Kidney (tissue), 22 donors: ENCODE measurements at places on chromosomes 6 and 20.

GRCh38 chr6:104473021-104473429, 386.7 kb downstream of the HACE1 start:
- H3K4me3 ChIP-seq: no peak overlapping the region
- no peaks in the 10 kb centered on the region for H3K4me1 ChIP-seq
- H3K27me3 ChIP-seq: no peaks in the 10 kb centered on the region
- no peak for DNase-seq

DNA sequence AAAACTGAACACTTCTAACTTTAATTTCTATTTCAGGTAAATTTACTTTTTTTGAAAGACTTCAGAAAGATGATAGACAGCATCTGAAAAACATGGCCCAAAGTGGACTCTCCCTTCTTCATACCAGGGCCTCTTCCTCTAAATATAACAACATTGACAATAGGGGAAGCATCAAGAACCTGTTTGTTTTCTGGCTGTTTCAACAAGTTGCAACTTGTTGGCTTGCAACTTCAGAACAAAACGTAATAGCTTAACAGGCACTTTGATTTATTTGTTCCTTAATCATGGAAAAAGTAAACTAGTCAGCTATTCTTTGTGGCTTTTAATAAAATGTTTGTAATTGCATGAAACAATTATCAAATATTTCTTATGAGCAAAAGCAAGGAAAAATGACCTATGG, 34.3 kb downstream of the RGS17 start:
- no peak overlapping the region for H3K4me3 ChIP-seq
- H3K4me1 ChIP-seq: no peaks in the 10 kb centered on the region
- no peak overlapping the region for H3K27ac ChIP-seq
- no peaks in the 10 kb centered on the region for H3K36me3 ChIP-seq

GRCh38 chr20:62291251-62292066, 11.3 kb upstream of the ADRM1 start:
- no peak overlapping the region for H3K27ac ChIP-seq
- H3K27me3 ChIP-seq: no peaks in the 10 kb centered on the region
- DNase-seq: no peak
- peaks cover 29% of the 10 kb centered on the region for H3K36me3 ChIP-seq
- no peak overlapping the region for H3K4me3 ChIP-seq

GRCh38 chr6:50962213-50962759, 143.6 kb downstream of the TFAP2B start:
- DNase-seq: no peak
- H3K27me3 ChIP-seq: no peaks in the 10 kb centered on the region
- H3K4me3 ChIP-seq: no peak overlapping the region
- no peaks in the 10 kb centered on the region for H3K4me1 ChIP-seq

GRCh38 chr20:10263385-10264165, 44.9 kb downstream of the SNAP25 start:
- no peaks in the 10 kb centered on the region for H3K27me3 ChIP-seq
- no peak overlapping the region for H3K4me3 ChIP-seq
- no peak for DNase-seq
- no peaks in the 10 kb centered on the region for H3K36me3 ChIP-seq
- H3K27ac ChIP-seq: no peak overlapping the region
- H3K4me1 ChIP-seq: no peaks in the 10 kb centered on the region

- no peak overlapping the region for H3K4me3 ChIP-seq
- H3K4me1 ChIP-seq: no peaks in the 10 kb centered on the region
- H3K36me3 ChIP-seq: no peaks in the 10 kb centered on the region
- peaks cover 2% of the 10 kb centered on the region for H3K27me3 ChIP-seq
- H3K27ac ChIP-seq: no peak overlapping the region
These were observed 2.7 kb upstream of the TUBB2A start for GRCh38 chr6:3159805-3160781.

DNA sequence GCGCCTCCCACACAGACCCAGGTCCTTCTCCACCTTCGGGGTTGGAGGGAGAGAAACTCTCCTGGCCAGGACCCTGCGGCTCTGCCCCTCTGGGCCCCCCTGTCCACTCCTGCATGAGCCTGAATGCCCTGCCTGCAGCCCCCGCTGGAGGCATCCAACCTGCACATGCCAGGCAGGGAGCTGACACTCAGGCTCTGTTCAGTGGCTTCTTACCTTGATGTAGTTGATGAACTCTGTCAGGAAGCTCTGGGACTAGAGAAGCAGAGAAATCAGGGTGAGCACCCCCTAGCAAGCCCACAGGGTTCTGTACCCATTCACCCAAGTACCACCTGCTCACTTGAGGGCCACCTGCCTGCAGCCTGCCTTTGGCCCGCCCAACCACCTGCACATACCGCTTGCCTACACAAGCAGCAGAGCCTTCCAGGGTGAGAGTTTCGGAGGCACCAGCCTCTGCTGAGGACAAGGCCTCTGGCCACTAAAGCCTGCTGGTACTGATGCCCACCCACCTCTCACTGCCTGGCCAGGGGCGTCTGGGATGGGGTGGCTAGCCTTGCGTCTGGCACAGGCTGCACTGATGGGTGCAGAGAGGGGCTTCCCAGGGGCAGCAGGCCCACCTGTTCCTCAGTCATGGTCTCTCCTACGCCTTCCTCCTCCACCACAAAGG, 9.7 kb downstream of the DDRGK1 start:
- H3K27ac ChIP-seq: no peak overlapping the region
- H3K4me1 ChIP-seq: no peaks in the 10 kb centered on the region
- H3K27me3 ChIP-seq: no peaks in the 10 kb centered on the region
- H3K4me3 ChIP-seq: no peak overlapping the region
- no peak for DNase-seq

DNA sequence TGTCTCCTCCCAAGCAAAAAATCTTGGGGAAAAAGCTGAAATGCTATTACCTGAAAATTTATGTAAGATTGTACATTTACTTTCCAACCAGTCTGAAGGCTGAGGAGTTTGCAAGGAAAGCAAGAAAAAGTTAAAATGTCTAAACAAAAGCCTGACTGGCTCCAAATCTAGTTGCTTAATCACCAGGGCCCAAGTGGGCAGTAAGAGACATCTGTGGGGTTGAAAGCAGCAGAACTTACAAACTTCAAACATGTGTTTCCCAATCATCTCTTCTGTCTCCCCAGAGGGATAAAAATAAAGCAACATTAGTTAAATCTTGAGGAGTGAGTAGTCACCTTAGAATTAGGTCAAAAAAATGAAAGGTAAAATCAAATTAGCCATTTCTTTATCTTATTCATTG, 98.6 kb downstream of the OGFRL1 start:
- H3K36me3 ChIP-seq: peaks cover 9% of the 10 kb centered on the region
- H3K4me3 ChIP-seq: no peak overlapping the region
- H3K27me3 ChIP-seq: no peaks in the 10 kb centered on the region
- H3K4me1 ChIP-seq: no peaks in the 10 kb centered on the region
- H3K27ac ChIP-seq: peak overlapping the region; percentile 51
- no peak for DNase-seq

DNA sequence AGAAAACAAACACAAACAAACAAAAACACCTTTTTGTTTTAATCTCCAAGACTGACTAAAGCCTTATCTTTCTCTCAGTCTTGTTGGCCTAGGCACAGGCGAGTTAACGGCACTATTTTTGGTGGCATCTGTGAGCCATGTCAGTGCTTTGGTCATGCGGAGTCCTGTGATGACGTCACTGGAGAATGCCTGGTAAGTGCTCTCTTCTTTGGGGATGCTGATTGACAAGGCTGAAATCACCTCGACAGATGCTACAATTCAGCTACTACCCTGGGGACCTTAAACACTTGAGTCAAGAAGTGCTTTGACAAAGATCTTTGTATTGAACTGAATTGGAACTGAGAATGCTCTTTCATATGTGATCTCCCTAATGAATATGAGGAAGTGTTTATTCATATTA, 384.1 kb downstream of the LAMA2 start:
- no peak for DNase-seq
- H3K36me3 ChIP-seq: no peaks in the 10 kb centered on the region
- no peaks in the 10 kb centered on the region for H3K27me3 ChIP-seq
- no peaks in the 10 kb centered on the region for H3K4me1 ChIP-seq
- H3K4me3 ChIP-seq: no peak overlapping the region
- no peak overlapping the region for H3K27ac ChIP-seq

DNA sequence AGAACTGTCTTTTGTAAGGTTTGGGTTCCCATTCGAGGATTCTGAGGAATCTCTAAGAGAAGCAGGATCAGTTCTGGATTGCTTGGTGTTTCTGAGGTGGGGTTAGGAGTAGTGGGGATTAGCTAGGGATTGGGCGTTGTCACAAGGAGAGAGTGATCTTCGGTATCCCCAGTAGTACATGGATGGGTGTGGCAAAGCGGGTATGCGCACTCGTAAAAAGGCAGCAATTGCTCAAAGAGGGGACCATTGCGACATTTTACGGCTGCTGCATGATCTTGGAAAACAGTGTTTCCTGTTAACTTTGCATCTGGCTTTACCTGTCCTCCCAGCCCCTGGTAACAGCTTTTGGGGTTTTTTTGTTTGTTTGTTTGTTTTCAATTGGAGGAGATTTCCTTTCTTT, 9.7 kb upstream of the ZSCAN9 start:
- H3K4me3 ChIP-seq: no peak overlapping the region
- H3K27me3 ChIP-seq: peaks cover 44% of the 10 kb centered on the region
- DNase-seq: no peak
- no peaks in the 10 kb centered on the region for H3K36me3 ChIP-seq
- no peak overlapping the region for H3K27ac ChIP-seq

GRCh38 chr6:158499601-158500000, 60.3 kb upstream of the TMEM181 start:
- peaks cover 19% of the 10 kb centered on the region for H3K36me3 ChIP-seq
- DNase-seq: no peak
- H3K4me1 ChIP-seq: no peaks in the 10 kb centered on the region
- no peak overlapping the region for H3K27ac ChIP-seq
- no peak overlapping the region for H3K4me3 ChIP-seq
- no peaks in the 10 kb centered on the region for H3K27me3 ChIP-seq

DNA sequence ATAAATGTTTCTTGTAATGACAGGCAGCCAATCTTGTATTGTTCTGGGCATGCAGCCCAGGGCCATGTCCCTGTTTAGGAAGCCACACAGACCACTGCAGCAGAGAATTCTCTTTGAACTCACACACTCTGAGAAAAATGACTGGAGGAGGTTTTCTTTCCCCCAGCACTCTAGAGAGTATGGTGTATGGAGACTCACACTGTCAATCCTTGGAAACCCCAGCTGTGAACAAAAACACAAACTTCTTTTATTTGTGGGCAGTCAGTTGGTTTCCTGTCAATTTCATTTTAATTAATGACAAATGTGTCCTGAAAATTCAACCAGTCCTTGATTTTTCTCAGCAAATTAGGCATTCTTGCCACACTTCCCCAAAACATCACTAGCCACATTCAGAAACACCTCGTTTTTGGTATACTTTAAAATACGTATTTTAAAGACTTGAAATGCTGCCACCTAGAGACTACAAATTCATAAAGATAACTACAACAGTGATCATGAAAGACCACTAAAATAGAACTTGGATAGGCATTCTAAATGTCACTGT, 52.9 kb upstream of the UFL1 start:
- H3K36me3 ChIP-seq: no peaks in the 10 kb centered on the region
- no peaks in the 10 kb centered on the region for H3K27me3 ChIP-seq
- no peaks in the 10 kb centered on the region for H3K4me1 ChIP-seq
- H3K4me3 ChIP-seq: no peak overlapping the region
- peak; percentile 13 for DNase-seq

DNA sequence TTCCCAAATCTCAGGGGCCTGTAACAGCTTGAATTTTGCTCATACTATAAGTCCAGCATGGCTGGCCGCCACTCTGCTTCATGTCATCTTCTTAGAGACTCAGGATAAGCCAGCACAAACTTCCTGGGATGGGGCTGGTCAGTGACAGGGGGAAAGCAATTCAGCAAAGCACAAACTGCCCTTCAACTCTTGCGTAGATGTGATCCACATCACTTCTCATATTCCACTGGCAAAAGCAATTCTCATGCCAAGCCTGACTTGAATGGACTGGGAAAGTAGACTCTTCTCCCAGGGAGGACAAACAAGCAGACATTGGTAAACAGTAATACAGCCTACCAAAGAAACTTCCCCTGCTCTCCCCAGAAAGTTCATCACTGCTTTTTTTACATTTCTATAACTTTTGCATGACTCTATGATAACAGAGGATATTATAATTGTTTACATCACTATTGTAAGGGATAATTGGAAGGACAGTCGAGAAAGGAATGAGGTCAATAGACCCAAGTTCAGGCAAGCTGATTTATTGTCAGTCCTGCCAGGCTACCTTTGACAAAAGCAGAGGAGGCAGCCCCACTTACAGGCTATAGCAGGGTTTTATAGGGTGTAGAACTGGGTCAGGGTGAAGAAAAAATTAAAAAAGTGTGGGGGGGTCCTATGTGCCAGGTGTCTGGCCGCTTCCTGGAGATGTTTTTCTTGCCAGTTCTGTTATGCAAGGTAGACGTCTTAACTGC, 37.4 kb downstream of the RBM24 start:
- H3K36me3 ChIP-seq: no peaks in the 10 kb centered on the region
- no peak overlapping the region for H3K27ac ChIP-seq
- no peaks in the 10 kb centered on the region for H3K4me1 ChIP-seq
- no peaks in the 10 kb centered on the region for H3K27me3 ChIP-seq
- no peak for DNase-seq
- H3K4me3 ChIP-seq: no peak overlapping the region

GRCh38 chr20:21618759-21619416, 86.6 kb upstream of the PAX1 start:
- no peaks in the 10 kb centered on the region for H3K36me3 ChIP-seq
- H3K4me3 ChIP-seq: no peak overlapping the region
- no peaks in the 10 kb centered on the region for H3K27me3 ChIP-seq
- H3K27ac ChIP-seq: no peak overlapping the region

DNA sequence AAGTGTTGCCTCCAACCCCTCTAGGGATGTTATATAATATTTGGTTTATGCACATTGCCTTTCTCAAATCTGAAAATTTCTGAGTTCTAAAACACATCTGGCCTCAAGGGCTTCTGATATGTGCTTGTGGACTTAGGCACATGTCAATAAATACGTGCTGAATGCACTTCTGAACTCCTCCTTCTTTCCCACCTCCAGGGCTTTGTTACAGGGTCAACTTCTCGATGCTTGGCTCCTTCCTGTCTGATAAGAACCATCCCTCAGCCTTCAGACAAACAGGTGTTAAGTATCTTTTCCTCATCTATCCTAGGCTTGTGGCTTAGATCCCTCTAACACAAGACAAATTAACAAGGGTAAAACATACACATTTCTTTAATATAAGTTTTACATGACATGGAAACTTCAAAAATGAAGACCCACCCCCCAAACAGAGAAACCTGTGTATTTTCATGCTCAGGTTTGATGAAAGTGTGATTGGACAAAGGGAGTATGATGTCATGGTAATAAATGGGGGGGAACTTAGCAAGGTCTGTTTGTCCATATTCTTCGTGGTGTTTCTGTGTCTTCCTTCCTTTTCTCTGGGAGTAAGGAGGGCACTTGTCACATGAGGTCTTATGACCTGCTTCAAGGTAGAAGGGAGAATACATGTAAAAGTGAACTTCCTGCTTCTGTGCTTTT, 326.9 kb downstream of the CD83 start:
- DNase-seq: no peak
- no peaks in the 10 kb centered on the region for H3K36me3 ChIP-seq
- no peaks in the 10 kb centered on the region for H3K4me1 ChIP-seq
- no peak overlapping the region for H3K4me3 ChIP-seq

- no peak overlapping the region for H3K4me3 ChIP-seq
- no peaks in the 10 kb centered on the region for H3K27me3 ChIP-seq
- H3K27ac ChIP-seq: no peak overlapping the region
- DNase-seq: no peak
These were observed 65.5 kb upstream of the BTN3A2 start for GRCh38 chr6:26299286-26300042.
